ENCODE measurements at places on chromosomes 16 and 17.
A peak's percentile ranks its signal among the peaks of the same experiment; 100 is the strongest.

DNA sequence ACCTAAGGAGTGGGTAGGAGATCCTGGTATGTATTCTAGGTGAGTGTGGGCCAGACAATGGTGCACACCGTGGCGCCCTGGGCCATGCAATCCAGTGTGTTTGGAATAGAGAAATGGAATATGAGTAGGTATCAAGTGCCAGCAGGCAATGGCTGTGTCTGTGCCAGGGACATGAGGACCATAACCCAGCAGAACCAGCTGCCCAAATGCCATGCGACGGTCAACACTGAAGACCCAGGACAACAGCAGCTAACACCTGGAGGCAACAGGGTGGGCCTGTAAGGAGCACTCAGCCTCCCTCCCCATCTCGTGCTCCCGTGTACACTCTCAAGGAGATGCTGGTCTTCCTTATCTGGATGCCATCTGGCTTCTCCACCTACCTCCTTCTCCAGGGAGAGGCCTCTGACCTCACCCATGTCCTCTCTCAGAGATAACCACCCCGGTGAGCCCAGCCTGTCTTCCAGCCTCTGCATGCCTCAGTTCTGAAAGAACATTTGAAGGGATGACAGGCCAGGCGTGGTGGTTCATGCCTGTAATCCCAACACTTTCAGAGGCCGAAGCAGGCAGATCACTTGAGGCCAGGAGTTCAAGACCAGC is 750 bp upstream of the GSDMB start:
- no peak for ATAC-seq

DNA sequence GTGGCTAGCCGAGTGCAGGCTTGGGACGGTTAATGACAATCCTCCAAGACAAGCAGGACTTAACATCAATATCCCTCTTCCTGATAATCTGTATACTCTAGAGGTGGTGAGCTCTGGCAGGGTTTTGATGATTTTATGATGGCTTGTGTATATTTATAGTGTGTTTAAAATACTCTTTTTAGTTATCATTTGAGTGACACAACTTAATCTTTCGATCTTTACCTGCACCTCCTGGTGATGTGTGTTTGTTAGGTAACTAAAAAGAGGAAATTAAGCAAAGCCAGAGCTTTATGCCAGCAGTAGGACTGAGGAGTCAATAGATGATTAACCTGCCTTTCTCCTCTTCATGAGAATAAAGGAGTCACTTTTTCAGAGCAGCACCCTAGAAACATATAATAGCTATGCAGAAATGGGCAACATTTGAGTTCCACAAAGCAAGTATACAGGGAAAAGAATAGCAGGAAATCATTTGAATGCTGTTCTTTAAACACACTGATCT is 210.5 kb downstream of the IRX3 start:
- ATAC-seq, result no peak

DNA sequence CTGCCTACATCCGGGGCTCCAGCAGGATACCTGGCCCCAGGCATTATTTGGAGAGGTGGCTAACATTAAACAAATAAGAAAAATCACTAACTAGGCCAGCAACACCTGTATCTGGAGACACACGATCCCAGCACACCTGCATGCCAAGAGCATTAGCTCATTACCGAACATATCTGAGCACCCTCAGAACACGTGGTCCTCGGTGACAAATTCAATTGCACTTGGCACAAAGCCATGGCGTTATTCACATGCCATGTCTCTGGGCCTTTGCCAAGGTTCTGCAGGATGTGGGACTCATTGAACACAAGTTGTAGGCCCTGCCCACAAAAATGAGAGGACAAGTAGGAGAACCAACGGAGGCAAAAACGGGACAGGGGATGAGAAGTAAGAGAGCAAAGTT is 552.3 kb downstream of the TOX3 start:
- no peak for ATAC-seq

- ATAC-seq, result peak; percentile 27
These were observed 3.6 kb upstream of the UTS2R start for GRCh38 chr17:82367724-82368524.

DNA sequence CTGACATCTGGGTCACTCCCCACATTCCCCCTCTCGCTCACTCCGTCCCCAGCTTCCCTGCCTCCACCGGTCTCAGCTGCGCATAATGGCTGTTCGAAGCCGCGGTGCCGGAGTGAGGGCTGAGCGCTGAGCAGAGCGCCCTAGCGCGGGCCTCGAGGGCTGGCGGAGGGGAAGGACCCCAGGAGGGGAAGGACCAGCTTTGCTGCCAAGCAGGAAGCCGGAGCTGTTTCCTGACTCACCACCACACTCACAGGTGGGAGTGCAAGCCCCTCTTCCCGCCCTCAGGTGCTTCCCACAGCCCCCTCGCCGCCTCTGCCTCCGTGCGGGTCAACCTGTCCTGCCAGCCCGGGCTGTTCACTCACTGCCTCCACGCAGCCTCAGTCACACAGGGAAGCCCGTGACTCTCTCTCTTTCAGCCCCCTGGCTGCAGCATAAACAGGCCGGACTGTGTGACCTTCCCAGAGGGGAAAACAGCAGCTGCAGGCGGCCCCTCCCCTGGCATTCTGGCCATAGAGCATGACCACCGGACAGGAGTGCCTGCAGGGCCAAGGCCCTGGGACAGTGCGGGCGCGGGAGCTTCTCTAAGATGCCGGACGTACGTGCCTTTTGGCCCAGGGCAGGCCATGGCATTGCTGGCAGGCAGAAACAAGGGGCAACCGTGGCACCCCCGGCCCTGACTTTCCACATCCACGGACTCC is 23.7 kb downstream of the SLC43A2 start:
- no peak for ATAC-seq

- ATAC-seq, result no peak
These were observed 148.9 kb upstream of the GNAO1 start for GRCh38 chr16:56042416-56042815.

- no peak for ATAC-seq
These were observed 46.8 kb downstream of the ZDHHC7 start for GRCh38 chr16:84964386-84965128.

DNA sequence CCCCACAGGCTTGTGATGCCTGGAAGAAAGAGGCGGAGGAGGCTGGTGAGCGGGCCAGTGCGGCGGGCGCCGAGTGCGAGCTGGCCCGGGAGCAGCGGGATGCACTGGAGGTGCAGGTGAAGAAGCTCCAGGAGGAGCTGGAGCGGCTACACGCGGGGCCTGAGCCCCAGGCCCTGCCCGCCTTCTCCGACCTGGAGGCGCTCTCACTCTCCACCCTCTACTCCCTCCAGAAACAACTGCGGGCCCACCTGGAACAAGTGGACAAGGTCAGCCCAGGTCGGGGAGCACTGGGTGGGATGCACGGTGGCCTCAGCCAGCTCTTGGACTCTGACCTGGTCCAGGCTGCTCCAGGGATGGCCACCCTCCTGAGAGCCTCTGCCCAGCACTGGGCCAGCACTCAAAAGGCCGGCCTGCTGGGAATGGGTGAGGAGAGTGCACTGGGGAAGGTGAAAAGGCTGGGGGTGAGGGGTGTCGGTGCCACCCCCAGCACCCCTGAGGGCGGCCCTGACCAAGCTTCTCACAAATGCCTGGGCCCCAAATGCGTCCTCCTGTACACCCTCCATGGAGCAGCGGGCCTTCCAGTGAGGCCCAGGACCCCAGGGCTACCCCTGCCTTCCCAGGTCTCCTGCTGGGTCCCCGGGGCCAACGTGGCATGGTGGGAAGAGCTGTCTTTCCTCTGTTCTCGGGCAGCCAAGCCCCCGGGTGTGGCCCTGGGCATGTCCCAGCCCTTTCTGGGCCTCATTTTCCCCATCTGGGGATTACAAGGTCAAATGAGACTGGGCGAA is 20.8 kb downstream of the UNC13D start:
- ATAC-seq, result no peak

DNA sequence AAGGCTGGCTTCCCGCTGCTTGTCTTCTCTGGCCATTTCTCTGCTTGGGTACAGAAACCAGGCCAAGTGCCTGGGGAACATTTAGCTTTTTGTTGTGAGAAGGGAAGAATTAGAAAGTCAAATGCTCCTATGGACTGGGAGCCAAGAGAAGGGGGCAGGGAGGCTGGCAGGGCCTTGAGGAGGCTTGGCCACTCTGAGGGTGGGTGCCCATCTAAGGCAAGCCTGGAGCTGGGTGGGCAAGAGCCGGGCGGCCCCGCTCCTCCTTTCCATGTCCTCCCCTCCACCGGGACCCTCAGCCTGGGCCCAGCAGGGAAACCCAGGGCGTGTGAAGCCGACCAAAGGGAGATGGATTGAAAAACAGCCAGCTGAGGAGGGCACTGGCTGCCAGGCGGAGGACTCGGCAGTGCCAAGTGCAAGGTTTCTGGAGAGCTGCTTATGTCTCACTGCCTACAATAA is 69.4 kb downstream of the NTN1 start:
- no peak for ATAC-seq

DNA sequence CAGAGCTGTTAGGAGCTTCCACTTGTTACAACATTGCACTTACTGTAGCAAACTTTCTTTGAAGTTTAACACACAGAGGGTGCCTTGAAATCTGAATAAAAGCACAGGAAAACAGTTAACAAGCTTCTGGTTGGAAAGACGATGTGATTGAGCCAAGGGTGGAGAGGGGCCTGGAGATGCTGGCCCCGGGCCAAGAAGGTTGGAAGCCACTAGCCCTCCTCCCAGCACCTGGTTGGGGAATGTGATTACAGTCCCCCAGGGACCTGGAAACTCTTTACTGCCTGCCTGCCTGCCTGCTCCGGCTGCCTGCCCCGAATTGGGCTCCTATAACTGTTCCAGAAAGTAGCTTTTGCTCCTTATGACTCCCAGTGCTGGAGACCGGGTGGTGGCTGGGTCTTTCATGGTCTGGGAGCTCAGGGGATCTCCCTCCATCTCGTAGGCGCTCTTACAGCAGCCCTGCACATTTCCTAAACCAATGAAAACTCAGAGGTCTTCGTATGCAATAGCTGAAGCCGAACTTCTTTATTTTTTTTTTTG is 48.0 kb upstream of the ZFHX3 start:
- ATAC-seq, result peak; percentile 87

DNA sequence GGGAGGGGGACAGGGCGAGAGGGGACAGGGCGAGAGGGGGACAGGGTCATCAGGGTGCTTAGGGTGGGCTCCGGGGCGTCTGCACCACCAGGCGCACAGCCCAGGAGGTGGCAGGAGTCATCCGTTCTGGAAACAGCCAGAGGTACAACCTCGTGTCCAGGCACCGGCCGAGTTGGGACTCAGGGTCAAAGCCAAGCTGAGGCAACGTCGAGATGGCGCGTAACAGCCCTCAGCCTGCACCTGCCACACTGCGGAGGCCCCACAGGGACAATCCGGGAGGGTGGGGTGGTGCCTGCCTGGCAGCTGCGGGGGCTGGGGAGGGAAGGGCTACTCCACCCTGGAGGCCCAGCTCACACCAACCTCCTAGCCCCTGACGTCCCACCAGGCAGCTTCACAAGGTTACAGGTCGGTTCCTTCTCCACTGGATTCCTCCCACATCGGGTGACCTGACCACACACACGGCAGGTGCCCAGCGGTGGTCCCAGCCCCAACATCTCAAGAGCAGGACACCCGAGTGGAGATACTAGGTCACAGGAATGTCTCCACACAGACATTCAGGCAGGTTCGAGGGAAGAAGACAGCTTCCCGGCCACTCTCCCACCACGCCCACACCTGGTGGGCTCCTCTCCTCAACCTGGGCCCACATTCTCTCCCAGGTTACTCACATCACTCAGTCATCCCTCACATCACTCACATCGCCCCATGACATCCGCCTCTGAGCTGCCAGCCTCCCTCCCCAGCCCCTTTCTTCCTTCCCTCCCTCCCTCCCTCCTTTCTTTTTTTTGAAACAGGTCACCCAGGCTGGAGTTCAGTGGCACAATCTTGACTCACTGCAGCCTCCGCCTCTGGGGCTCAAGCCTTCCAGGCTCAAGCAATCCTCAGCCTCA is 47.3 kb downstream of the RPH3AL start:
- ATAC-seq, result peak; percentile 38

- no peak for ATAC-seq
These were observed 74.8 kb downstream of the SLC39A11 start for GRCh38 chr17:73017658-73018057.

DNA sequence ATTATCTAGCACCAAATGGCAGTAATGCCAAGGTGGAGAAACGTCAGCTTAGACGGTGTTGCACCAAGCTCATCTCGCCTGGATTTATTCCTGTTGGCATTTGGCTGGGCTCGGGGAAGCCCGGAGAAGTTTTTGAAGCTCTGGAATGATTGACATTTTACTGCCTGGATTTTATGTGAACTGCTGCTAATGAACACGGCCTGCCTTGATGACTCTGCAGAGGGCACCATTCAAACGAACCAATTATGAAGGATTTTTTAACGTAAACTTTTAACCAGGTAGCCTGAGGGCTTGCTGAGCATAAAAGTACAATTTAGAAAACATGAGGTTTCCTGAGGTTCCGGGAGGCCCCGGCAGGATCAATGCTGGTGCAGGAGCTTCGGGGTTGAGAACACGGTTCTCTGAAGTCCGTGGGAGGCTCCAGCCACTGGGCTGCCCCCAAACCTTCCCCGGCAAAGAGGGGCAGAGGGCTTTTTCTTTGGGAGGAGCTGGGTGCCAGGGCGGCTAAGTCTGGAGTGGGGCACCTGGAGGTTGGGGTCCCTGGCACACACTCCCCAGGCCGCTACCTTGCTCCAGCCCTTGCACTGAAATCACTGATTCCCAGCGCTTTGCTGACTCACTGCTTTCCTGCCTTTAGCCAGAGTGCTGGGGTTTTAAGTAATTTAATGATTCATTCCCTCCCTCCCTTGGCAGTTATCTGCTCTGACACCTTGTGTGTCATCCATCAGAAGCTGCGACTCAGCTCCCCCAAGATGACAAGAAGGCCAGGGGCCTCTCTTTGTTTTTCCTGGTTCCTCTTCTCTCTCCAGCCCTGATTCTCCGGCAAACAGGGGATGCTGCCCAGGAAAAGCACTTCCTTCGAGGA is 161.2 kb upstream of the IRX3 start:
- no peak for ATAC-seq

DNA sequence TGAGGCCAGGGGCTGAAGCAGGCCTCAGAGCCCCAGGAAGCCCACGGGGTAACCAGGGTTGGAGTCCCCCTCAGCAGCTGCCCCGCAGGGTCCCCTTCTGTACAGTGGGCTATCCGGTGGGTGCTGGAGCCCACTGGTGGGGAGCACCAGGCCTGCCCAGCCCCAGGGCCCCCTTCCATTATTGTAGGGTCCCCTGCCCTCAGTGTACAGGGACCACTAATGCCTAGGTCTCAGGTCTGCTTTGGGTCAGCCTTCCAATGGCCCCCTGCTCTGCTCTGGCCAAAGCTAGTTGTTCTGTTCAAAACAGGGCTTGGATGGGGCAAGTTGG is 1.1 kb downstream of the ADAM11 start:
- ATAC-seq, result no peak

GRCh38 chr17:45426561-45426960 is 6.1 kb downstream of the ARHGAP27 start:
- ATAC-seq, result no peak

- no peak for ATAC-seq
These were observed 133.2 kb upstream of the HS3ST3A1 start for GRCh38 chr17:13734880-13735279.

DNA sequence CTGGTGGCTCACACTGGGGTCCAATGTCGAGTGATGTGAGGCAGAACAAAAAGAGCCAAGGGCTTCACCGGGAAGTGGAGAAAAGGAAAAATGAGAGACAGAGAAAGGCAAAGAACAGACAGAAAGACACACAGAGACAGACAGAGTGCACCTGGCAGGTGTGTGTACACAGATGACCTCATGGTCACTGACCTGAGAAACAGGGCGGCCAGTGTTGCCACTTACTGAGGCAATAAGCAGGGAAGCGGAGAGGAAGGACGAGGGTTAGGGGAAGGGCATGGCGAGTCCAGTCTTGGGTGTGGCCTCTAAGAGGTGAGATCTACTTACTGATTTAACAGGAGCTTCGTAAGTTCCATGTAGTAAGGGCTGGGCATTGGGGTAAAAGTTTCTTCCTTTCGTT is 7.5 kb downstream of the GINS2 start:
- no peak for ATAC-seq
